Dorsolateral prefrontal cortex (tissue), 122 donors: ENCODE measurements at places on chromosomes 13 and 19. TPM values are rescaled to one million over a fixed set of nuclear protein-coding genes. Genes with fewer than 3 reads are reported as not detected.

EPS8L1 gene
- not detected for total RNA-seq

NDUFA13 gene
- 319 TPM for total RNA-seq

FFAR3 gene
- total RNA-seq = not detected

COQ8B gene
- 42.5 TPM for total RNA-seq

GIPC3 gene
- total RNA-seq = 0.73 TPM

GIPR gene
- 2.8 TPM for total RNA-seq

VSTM2B gene
- 35.3 TPM for total RNA-seq

TMPRSS9 gene
- total RNA-seq = not detected

LPAR6 gene
- total RNA-seq = 7.0 TPM

TBXA2R gene
- 1.8 TPM for total RNA-seq

PRR19 gene
- total RNA-seq = 2.9 TPM

N4BP2L1 gene
- 47.4 TPM for total RNA-seq

ARL11 gene
- total RNA-seq = 0.31 TPM

CLEC11A gene
- total RNA-seq = 5.9 TPM

MCEMP1 gene
- total RNA-seq = not detected

GPC6 gene
- total RNA-seq = 3.4 TPM

STAP2 gene
- 5.2 TPM for total RNA-seq
